GM23248 (cell line): ENCODE measurements at places on chromosomes 2 and 18.

DNA sequence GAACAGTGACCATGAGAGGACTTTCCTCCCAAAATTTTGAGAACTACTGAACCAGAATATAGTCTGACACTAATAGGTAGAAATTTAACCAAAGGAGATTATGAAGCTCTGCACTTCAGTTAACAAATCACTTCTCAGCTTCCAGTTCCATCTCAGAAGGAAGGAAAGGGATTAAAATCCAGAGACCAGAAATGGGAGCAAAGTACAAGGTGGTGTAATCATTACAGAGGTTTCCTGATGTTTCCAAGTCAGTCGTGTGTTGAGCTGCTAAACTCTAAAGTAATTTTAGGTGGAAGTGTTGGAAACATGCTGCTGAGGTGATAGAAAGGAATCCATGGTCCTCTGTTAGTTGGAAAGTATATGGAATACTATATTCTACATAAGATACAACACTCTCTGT lies 10.8 kb downstream of the TYMS start:
- no peaks in the 10 kb centered on the region for H3K27me3 ChIP-seq
- peaks cover 15% of the 10 kb centered on the region for H3K36me3 ChIP-seq
- DNase-seq = no peak
- no peak overlapping the region for H3K27ac ChIP-seq

GRCh38 chr2:36355151-36355889 lies at the start of gene CRIM1:
Gene CRIM1 (plus strand): TSS chr2:36355778. CDS start chr2:36356293, 515 bp downstream.
- H3K4me1 ChIP-seq = peaks cover 42% of the 10 kb centered on the region
- DNase-seq = peak; percentile 95
- peak within 1 kb of the TSS; percentile 93 for H3K27ac ChIP-seq
- peak within 1 kb of the TSS; percentile 99 for H3K4me3 ChIP-seq
- peaks cover 8% of the 10 kb centered on the region; the same call in 1 of the 2 replicates for H3K36me3 ChIP-seq
- H3K27me3 ChIP-seq = no peaks in the 10 kb centered on the region

- H3K27me3 ChIP-seq = no peaks in the 10 kb centered on the region
- peaks cover 29% of the 10 kb centered on the region for H3K4me1 ChIP-seq
- peak within 1 kb of the TSS; percentile 77 for H3K27ac ChIP-seq
- H3K4me3 ChIP-seq = peak within 1 kb of the TSS; percentile 85
- DNase-seq = peak; percentile 70
- H3K36me3 ChIP-seq = no peaks in the 10 kb centered on the region
Observed at GRCh38 chr2:37324786-37325624, at the start of gene PRKD3. Gene PRKD3 (minus strand): TSS chr2:37324833. CDS start chr2:37316524, 8,309 bp downstream.

GRCh38 chr18:41972067-41972925 lies 17.3 kb downstream of the PIK3C3 start:
- H3K27me3 ChIP-seq = no peaks in the 10 kb centered on the region
- H3K27ac ChIP-seq = no peak overlapping the region
- H3K4me1 ChIP-seq = no peaks in the 10 kb centered on the region
- H3K36me3 ChIP-seq = peaks cover 58% of the 10 kb centered on the region
